ENCODE measurements at places on chromosomes 11 and 22.
A peak's percentile ranks its signal among the peaks of the same experiment; 100 is the strongest.

GRCh38 chr22:28750471-28750881, 8.6 kb downstream of the HSCB start:
- no peak for DNase-seq

- peak; percentile 79 for DNase-seq
These were observed 756.8 kb downstream of the NTM start for GRCh38 chr11:132126973-132127899.

DNA sequence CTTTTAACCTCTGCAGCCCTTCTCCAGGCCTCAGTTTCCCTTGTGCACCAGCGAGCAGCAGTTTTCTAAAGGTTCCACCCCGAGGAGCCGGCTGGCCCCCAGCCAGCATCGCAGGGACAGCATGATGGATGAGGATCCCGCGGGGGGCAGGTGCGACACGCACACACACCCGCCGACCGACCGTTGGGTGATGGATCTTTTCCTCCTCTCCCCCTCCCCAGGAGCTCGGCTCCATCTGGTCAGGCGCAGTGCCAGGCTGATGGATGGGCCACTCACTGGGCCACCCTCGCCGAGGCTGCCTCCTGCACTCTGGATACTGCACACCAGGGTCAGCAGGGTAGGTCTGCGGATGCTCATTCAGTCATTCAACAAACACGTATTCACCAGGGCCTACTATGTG, 12.8 kb upstream of the CABP7 start:
- DNase-seq = no peak

- no peak for DNase-seq
These were observed 58.5 kb downstream of the SMCO4 start for GRCh38 chr11:93484716-93485115.

- peak; percentile 76 for DNase-seq
These were observed 725.5 kb downstream of the METTL15 start for GRCh38 chr11:28833670-28834069.

- DNase-seq = no peak
These were observed 447.8 kb upstream of the CNTN5 start for GRCh38 chr11:98572941-98573340.

GRCh38 chr11:126082251-126083109, 19.8 kb upstream of the CDON start:
- DNase-seq = no peak

- no peak for DNase-seq
These were observed 63.8 kb downstream of the IGLL1 start for GRCh38 chr22:23516304-23516703.

DNA sequence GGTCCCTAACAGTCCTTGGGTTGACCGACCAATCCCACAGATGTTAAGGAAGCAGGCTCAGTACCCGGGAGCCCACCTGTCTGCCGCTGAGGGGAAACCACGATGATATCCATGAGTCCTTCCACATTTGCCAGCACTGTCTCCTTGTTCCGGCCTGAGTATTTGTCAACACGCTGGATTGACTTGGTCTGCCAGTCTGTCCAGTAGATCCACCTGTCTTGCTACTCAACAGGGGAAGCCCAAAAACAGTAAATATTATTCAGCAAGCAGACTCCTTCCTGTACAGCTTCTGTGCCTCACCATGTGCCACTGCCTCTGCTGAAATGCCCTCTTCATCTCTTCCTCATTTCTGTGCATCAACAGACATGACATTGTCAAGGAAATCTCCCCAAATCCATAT, 22.8 kb upstream of the CKAP5 start:
- DNase-seq = no peak

GRCh38 chr11:67045314-67045713, 11.3 kb upstream of the RHOD start:
- DNase-seq = peak; percentile 86

GRCh38 chr11:34266090-34266912, 91.5 kb downstream of the ABTB2 start:
- no peak for DNase-seq

DNA sequence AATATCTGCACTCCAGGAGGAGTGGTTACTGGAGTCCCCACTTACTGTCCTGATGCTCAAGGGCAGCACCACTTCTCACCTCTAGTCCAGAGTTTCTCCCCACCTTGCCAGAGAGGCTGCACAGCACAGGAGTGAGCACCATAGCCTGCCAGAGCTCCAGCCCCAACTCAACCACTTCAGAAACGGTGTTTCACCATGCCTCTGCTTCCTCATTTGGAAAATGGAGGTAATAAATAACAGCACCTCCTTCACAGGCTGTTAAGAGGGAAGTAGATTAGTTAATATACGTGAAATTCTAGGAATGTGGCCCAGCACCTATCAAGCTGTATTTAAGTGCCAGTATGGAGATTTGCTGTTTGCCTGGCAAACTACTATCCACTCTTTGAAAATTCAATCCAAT, 63.0 kb downstream of the GALNT18 start:
- DNase-seq = no peak
